HEK293T (cell line): ENCODE measurements at places on chromosomes 7 and 10.
A peak's percentile ranks its signal among the peaks of the same experiment; 100 is the strongest.

DNA sequence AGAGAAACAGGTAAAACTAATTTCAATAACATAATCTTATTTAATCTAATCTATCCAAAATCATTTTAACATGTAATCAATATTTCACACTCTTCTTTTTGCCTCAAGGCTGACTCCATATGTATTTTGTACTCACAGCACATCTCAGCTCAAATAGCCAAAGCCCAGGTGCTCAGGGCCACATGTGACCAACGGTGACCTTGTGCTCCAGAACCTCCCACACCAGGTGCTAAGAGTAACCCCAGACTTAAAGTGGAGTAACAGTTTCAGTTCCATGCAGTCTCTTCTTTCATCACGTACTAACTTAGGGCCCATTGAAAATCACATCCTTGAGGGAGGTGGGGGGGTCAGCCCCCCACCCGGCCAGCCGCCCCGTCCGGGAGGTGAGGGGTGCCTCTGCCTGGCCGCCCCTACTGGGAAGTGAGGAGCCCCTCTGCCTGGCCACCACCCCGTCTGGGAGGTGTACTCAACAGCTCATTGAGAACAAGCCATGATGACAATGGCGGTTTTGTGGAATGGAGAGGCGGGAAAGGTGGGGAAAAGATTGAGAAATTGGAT is 47.3 kb downstream of the NCAPG2 start:
- DNase-seq, result no peak

DNA sequence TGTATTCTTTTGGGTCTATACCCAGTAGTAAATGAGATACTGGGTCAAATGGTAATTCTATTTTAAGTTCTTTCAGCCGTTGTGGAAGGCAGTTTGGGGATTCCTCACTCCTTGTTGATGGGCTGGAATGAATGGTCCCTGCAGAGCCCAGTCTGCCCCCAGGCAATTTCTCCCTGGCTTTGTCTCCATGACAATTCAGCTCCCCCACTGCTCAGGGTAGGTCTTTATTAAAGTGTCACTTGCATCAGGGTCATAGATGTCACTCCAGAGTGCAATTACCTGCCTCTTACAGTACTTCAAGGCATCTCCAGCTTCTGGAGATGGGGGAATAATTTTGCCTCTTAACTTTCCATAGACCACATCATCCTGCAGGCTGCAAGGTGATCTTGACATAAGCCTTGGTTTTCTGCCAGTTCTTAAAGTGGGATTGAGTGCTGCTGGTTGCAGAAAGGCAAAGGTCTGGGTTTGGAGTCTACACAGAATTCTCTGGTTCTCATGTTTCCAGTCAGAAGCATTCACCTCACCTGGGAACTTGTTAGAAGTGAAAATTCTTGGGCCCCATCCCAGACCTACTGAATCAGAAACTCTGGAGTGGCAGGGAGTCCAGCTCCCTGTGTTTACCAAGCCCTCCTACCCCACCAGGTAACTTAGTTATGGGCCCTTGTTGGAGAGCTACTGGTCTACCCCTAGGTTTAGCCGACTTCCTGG is 442.4 kb downstream of the GALNT17 start:
- DNase-seq, result no peak

GRCh38 chr7:41448104-41448503 is 254.8 kb downstream of the INHBA start:
- DNase-seq, result no peak

- DNase-seq, result no peak
Measured at GRCh38 chr10:15341502-15342128, 29.5 kb downstream of the FAM171A1 start.

DNA sequence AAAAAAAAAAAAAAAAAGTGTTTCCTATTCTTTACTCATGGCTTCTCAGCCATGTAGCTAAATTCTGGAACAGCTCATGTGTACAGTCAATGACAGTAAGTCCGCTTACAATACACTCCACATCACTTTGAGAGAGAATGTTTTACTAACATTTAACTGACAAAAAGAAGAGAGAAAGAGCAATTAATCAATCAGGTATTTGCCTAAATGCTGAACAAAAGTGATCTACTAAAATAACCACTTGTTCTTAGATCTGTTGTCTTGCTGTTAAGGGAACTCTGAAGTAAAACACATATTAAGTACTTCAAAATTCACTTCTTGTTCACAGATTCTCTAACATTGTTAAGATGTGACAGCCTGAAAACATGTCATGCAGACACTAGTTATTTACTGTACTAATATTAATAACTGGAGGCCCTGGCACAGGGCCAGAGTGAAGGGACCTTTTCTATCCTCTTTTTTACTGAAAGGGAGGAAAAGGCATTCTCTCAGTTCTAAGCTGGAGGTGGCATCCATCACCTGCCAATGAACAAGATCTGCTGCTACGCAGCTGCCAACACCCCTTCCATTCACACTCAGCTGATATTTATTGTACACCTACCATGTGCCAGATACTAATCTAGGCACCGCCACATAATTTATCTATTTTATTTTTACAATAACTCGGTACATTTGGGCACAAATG is 72.6 kb downstream of the AHR start:
- DNase-seq, result no peak

GRCh38 chr10:73413108-73413527 is 740 bp downstream of the ANXA7 start:
- peak; percentile 60 for DNase-seq

DNA sequence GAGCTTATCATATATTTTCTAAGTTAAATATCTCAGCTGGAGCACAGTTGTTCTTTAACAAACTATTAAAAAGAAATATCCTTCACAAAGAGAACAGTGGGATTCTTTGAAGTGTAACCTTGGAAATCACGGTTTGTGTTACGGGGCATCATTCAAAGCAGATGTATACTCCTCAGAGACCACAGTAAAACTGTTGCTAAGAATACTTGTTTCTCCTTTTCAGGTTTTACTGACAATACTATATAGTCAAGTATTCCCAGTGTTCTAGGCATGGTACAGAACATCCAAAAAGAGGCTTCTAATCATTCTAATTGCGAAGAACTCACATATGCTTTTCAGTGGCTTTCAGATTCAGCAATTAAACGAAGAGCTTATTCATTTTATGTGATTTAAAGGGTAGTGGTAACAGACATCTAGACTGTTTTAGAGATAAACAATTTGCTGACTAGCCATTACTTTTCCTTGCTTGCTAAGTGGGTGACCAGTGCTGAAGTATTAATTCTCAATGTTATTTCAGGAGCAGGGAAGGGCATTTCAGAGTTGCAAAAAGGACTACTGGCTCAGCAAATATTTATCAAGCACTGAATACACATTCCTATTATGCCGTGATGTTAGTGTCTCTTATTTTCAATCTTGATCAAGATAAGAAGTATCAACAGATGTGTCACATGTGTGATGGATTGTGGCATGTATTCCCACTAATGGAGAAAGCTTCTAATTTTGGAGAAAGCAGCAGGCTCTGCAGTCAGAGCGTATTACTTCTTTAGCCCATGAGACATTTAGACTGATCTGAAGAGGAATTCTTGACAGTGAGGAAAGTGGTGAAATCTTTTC is 236.8 kb downstream of the RNLS start:
- DNase-seq, result no peak

GRCh38 chr7:5423306-5423975 is at the start of gene TNRC18:
Gene TNRC18, minus strand, starts transcription at chr7:5423834. Its CDS starts 2,588 bp downstream, at chr7:5421246.
- DNase-seq, result no peak

GRCh38 chr7:133795068-133795665 is 332.0 kb upstream of the LRGUK start:
- DNase-seq, result no peak

DNA sequence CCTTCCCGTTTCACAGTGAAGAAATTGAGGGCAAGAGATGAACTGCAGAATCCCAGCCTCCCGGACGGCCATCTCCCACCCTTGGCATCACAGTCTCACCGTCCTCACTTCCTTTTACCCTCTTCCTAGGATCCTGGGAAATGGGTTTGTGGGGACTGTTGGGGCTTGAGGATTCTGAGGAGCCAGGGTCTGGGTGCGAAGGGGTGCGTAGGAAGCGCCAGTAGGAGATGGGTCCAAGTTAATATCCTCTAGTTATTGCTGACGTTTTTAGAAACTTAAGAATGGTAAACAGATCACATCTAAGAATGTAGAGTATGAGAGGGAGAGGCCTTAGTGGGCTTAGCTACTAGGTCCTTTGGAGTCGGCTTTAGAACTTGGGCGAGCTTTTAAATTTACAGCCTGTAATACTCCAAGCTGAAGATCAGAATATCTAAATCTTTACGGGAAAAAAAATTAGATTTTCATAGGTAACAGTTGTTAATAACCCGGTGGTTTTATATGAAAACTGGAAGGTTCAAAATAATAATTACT is 696 bp downstream of the MALSU1 start:
- peak; percentile 23 for DNase-seq

- no peak for DNase-seq
Measured at GRCh38 chr10:17113346-17113745, 16.3 kb downstream of the CUBN start.

DNA sequence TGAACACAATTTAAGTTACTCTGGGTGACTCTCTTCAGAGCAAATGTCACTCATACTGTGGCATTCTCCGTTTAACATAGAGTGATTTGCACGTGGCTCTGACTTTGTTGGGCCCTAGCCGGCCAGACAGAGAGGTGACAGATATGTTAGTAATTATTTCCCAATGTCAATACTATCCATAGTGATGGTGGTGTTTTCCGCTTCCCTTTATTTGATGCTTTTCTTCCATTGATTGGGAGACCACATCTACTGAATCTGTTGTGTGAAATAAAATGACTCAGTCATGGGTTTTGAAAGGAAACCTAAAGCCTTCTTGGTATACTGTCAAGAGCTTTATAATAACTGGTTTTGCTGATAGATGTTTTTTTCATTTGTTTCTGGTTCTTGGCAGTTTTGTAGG is 7.4 kb downstream of the AVL9 start:
- DNase-seq, result no peak

GRCh38 chr7:16028103-16028502 is 341.6 kb upstream of the MEOX2 start:
- DNase-seq, result no peak

DNA sequence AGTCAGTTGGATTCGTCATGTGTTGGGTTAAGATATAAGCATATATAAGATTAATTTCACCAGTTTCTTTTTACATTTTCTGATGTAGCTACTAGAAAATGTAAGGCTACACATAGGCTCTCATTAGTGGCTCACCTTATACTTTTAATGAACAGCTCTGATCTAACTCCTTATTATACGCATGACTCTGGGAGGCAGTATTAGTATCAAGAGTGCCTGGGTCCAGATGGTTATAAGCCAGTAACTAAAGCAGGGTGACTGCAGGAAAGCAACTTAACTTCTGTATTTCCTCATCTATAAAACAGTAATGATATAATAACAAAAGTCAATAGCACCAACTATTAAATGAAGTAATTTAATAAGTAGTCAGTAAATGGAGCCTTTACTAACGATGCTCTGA is 1.4 kb upstream of the ELMO1 start:
- DNase-seq, result no peak

- no peak for DNase-seq
Measured at GRCh38 chr7:23246555-23246954, at the start of gene GPNMB. Gene GPNMB, plus strand, starts transcription at chr7:23246775. Its CDS starts 83 bp downstream, at chr7:23246858.

DNA sequence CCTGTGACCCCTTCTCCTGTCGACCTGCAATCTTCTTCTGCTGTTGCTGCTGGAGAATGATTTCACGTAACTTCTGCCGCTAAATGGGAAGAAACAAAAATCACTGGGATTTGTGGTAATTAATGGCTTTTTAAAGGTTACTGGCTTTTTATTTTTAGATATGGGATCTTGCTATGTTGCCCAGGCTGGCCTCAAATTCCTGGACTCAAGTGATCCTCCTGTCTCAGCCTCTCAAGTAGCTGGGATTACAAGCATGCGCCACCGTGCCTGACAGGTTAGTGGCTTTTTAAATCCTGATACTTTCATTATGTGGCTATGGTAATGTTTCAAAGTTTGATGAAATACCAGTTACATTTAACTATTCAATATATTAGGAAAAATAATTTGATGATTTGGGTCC is 154.6 kb downstream of the GALNT11 start:
- no peak for DNase-seq

DNA sequence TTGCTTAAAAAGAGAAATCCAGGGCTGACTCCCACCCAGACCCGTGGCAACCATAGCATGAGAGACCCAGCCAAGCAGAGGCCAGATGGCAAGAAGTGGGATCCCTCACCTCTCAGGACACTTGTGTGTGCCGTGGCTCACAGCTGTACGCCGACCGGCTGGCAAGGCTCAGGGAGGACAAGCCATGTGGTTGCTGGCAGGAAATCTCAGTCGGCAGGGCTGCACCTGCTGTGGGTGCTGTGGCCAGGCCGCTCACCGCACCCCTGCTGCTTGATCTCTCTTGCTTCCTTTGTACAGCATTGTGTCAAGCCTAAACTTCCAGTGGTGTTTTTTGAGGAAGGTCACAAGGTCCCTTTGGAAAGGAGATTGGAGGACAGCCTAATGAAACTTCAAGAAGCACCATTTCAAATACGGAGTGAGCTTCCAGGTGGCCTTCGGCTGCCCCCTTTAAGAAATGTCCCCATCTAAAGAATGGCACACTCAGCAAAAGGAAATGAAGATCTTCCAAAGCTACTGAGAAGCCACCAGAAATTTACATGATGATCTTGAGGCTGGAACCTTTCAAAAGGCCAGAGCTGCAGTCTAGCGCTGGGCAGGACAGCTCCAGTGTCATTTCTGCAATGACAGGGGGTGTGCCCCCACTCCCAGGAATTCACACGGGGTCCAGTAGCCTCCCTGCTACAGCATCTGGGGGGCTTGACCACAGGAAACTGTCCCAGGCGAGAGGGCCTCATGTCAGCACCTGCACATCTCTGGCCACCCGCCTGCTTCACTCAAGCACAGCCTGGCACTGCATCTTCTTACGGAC is 409.0 kb upstream of the MGMT start:
- DNase-seq, result no peak

DNA sequence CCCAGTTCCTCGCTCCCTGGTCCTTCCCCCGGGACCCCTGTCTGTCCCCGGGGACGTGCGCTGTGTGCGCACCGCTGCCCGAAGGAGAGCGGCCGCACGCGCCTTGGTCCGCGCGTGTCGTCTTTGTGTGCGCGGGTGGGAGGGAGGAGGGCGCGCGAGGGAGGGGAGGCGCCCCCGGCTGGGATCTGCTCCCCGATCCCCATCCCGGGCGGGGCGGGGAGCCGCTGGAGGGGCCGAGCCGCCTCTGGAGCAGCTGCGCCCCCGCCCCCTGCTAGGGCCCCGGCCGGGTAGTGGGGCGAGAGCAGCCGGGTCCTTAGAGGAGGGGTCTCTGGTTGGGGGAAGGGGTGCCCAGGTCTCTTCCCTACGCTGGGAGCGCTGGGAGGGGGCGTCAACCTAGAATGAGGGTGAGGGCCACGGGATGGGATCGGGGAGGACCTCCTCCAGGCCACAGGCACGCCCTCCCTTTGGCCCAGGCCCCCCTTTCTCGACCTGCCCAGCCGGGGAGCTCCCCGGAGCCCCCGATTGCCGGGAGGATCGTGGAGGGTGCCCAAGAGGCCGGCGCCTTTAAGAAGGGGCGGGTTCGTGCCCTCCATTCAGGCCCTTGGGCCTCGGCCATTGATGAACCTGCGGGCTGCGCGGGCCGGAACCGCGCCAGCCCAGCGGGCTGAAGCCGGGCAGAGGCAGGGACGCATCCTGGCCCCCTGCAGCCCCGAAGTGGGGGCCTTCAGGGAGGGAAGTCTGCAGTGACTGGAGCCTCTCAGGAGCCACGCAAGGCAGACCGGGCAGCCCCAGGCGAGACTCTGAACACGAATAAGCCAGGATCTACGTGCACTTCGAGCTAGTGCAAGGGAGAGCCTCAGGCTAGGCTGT is 678 bp downstream of the SH2B2 start:
- peak; percentile 27 for DNase-seq

GRCh38 chr7:79272066-79272669 is 181.3 kb downstream of the MAGI2 start:
- DNase-seq, result peak; percentile 27
